Stimulated activated CD4-positive, alpha-beta T cell treated with anti-CD3 and anti-CD28 coated beads, Interleukin-12 subunit alpha, Interleukin-12 subunit beta, amount 100 ng/mL, for 4 hours (primary cell): ENCODE measurements at places on chromosomes 6 and 20.

GRCh38 chr6:42571611-42572342 is 7.9 kb downstream of the UBR2 start:
- no peak for DNase-seq

DNA sequence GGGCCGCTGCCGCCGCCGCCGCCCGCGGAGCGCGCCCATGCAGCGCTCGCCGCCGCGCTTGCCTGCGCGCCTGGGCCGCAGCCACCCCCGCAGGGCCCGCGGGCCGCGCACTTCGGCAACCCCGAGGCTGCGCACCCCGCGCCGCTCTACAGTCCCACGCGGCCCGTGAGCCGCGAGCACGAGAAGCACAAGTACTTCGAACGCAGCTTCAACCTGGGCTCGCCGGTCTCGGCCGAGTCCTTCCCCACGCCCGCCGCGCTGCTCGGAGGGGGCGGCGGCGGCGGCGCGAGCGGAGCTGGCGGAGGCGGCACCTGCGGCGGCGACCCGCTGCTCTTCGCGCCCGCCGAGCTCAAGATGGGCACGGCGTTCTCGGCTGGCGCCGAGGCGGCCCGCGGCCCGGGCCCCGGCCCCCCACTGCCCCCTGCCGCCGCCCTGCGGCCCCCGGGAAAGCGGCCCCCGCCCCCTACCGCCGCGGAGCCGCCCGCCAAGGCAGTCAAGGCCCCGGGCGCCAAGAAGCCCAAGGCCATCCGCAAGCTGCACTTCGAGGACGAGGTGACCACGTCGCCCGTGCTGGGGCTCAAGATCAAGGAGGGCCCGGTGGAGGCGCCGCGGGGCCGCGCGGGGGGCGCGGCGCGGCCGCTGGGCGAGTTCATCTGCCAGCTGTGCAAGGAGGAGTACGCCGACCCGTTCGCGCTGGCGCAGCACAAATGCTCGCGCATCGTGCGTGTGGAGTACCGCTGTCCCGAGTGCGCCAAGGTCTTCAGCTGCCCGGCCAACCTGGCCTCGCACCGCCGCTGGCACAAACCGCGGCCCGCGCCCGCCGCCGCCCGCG is 730 bp downstream of the INSM1 start:
- no peak for DNase-seq

DNA sequence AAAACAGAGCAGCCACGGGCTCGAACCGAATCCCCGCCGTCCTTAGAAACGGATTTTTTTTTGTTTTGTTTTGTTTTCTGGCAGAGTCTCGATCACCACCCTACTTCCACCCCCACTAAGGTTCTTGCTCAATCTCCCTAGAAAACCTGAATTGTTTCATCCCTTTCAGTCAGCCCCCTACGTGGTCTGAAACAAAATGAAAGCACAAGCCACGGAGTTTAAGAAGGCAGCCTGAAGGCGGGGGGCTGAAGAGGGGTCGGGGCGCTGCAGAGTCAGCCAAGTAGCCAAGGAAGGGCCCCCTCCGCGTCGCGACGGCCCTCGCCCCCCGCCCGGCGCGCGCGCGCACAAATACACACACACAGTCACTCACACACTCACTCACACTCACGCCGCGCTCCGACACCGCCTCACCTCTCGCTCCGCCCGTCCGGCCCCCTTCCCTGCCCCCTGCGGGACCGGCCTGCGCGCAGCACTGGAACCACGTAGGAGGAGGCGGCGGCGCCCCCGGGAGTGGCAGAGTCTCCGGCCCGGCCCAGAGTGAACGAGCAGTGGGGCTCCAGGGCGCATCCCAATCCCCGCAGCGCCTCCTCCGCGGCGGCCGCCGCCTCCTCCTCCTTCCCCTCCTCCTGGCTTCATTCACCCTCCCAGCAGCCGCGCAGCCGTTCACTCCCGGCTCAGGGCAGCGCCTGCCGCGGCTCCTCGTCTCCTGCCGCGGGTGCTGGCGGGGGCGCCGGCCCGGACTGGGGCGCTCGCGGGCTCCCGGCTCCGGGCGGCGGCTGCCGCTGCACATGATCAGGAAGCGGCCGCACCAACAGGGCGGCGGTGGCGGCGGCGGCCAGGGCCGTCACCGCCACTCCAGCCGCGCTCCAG is 1.4 kb downstream of the ATXN1 start:
- peak; percentile 70 for DNase-seq

DNA sequence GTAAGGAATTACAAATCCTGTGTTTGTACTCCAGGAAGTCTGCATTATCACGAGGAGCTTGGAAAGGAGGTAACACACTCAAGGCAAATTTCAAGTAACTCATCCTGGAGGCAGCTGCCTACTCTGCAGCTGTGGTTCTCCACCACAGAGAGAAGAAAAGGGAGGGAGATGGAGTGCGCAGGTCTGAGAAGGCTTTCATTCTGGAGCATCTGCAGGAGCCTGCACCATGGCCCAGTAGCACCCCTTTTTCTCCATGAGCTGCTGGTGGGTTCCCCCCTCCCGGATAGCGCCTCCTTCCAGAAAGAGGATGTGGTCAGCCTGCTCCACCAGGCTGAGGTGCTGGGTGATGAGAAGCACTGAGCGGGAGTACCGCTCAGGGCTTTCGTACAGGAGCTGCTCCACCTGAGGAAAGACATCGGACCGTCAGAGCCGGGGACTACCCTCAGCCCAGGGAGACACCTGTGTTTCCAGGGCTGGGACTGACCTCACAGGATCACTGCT is 1.6 kb upstream of the PSMB8 start:
- peak; percentile 28 for DNase-seq

- DNase-seq = no peak
These were observed 268.1 kb downstream of the ADGB start for GRCh38 chr6:146866731-146867414.

DNA sequence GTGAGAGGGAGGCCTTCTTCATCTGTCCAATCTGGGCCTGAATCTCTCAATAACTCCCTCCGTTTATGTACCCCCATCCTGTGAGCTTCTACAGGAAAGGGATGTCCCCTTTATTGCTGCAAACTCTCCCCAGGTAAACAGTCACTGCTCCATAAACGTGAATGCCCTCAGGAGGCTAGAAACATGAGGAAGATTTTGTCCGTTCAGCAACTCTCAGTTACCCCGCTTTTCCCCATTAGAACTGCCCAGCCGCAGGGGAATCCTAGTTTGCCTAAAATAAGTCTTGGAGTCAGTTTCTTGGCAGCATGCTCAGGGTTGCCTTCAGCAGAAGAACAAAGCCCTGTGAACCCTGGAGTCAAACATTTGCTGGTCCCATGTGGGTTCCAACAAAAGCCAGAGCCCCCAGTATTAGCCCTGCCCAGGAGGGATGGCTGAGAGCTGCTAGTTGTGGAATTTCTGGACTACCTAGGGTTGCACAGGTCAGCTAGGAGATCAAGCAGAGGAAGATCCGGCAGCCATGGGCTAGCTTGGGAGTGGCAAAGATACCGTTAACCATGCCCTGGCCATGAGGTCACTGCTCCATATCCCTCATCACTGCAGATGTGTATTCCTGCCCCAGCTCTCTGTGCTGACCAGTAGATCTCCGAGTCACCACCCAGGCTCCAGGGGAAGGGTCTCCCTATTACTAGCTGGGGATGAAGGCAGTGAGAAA is 640 bp downstream of the LRRN4 start:
- DNase-seq = no peak

GRCh38 chr20:2652724-2653555 is 508 bp downstream of the NOP56 start:
- DNase-seq = peak; percentile 53

DNA sequence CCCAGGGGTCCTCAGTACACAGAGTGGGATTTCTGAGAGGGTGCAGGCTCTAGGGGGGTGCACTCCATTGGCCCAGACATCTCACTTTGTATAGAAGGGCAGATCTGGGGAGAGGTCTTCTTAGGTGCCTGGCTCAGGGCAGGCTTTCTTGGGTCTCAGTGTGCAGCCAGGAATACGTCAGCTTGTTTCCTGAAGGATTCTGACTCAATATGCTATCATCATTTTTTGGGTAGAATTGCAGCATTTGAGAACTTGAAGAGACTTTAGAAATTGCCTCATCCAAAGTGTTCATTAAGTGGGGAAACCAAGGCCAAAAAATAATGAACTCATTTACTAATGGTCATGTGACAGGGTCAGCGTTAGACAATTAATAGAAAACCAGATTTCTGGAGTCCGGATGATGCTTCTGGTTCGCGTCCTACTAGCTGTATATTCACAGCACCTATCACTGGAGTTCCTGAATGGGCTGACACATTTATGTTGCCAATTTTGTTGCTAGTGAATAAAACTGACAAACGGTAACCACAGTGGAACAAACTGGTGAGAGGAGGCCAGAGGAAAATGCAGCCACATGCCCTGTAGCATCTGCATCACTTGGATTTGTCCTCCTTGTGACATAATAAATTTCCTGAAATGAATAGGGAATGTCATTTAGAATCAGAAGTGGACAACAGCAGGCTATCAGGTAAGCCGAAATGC is 238.9 kb downstream of the TBC1D7 start:
- DNase-seq = no peak

GRCh38 chr6:152026291-152026690 is 218.8 kb downstream of the ESR1 start:
- DNase-seq = no peak

- no peak for DNase-seq
These were observed 315.9 kb downstream of the TFAP2A start for GRCh38 chr6:10098756-10099528.

DNA sequence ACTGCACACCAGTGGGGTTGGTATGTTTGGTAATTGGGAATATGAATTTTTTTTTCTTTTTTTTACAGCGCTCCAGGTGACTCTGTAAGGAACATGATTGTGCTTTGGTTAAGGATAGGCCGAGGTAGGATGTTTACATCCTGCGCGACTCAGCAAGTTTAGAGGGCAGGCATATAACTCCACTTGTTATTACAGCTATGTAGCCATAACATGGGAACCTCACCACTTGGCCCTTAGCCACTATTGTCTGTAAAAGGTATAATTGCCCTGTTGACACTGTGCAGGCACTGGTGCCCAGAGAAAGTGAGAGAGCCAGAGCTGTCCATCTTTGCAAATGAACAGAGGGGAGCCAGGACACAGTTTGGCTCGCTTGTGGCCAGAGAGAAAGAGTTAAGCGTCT is 172.9 kb downstream of the MCHR2 start:
- DNase-seq = no peak

DNA sequence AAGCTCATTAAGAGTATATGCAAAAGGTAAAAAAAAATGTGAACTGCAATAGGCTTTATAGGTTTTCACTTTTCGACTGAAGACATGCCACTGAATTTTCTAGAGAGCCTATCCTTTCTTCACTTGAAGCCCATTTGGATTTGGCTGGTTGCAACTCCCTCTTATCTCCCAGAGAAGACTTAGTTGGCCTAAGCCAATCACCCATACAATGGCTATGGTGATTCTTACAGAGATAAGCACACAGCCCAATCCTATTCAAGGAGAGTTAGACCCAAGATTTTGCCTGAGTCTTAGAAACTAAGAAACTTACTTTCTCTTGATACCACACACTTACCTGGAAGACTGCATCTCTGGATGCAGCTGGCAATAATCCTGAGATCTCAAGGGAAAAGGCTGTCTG is 167.3 kb upstream of the PTCHD4 start:
- no peak for DNase-seq

DNA sequence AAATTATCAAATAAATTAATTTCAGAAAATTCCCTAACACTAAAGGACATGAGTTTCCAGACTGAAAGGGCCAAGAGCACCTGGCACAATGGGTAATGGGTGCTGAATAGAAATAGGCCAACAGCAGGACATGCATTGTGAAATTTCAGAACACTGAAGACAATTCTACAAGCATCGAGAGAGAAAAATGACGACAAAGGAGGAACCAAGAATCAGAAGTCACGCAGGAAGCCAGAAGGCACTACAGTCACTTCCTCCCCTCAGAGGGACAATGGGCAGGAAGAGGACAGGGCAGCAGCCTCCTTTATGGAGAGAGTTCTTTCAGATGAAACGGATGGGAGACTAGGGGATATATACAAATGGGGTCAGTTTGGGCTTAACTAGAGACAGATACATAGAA is 29.6 kb downstream of the PCNA start:
- DNase-seq = no peak

DNA sequence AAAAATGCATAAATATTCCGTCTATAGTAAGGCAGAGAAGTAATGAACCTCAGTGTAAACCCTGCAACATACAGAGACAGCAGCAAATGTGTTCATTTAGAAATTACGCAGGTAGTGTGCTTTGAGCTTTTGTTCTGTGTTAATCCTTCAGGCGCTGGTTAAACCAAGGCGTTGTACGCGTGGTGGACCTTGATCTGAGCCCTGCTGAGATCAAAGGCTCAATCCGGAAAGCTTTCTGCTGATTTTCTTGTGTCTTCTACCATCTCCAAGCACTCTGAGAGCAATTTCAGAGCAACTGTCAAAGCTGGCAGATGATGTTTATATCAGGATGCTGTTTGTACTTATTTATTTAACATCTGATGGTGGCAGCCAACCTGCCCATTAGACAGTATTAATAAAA is 382.8 kb downstream of the CDH26 start:
- DNase-seq = no peak
